ENCODE measurements at places on chromosomes 13 and 19.
A peak's percentile ranks its signal among the peaks of the same experiment; 100 is the strongest.

DNA sequence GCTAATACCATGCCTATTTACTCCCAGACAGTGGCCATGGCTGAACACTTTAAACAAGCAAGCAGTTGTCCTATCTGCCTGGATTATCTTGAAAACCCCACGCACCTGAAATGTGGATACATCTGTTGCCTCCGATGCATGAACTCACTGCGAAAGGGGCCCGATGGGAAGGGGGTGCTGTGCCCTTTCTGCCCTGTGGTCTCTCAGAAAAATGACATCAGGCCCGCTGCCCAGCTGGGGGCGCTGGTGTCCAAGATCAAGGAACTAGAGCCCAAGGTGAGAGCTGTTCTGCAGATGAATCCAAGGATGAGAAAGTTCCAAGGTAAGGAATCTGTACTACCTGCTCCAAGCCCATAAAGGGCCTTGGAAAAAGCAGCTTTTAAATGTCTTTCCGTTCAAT is 8.6 kb downstream of the RFPL4AL1 start:
- DNase-seq = no peak

- DNase-seq = peak; percentile 57
Measured at GRCh38 chr19:3184847-3185460, 776 bp upstream of the NCLN start.

GRCh38 chr13:81916461-81916860 is 1575.5 kb upstream of the SPRY2 start:
- DNase-seq = no peak

DNA sequence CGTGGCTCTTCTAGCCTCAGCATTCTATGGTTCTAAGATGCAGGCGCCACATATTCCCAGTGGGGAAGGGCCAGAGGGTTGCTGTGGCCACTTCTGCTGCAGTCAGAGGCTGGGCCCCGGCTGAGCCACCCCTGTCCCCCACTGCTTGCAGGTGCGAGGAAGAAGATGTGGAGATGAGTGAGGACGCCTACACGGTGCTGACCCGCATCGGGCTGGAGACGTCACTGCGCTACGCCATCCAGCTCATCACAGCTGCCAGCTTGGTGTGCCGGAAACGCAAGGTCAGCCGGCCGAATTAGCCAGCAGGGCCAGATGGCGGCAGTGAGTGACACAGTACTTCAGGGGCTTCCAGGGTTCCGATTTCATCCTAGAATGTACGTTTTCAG is 2.0 kb downstream of the LHB start:
- no peak for DNase-seq

- no peak for DNase-seq
Measured at GRCh38 chr19:50551715-50552187, 16.5 kb downstream of the LRRC4B start.

GRCh38 chr19:8261347-8261746 is 46.8 kb downstream of the CD320 start:
- no peak for DNase-seq

DNA sequence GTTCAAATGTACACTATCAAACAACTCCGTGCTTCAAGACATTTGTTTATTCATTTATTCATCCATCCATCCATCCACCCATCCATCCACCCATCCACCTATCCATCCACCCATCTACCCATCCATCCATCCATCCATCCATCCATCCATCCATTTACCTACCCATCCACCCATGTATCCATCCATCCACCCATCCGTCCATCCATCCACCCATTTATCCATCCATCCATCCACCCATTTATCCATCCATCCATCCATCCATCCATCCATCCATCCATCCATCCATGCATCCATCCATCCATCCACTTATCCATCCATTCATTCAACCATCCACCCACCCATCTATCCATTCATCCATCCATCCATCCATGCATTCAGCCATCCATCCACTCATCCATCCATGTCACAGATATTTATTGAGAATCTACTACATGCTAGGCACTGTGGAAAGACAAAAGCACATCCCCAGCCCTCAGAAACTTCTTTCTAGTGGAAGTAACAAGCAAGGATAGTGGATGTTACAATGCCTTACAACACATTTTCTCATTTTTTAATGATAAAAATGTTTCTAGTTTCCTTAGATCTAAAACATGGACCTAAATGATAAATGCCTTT is 237.6 kb downstream of the ZNF536 start:
- no peak for DNase-seq

DNA sequence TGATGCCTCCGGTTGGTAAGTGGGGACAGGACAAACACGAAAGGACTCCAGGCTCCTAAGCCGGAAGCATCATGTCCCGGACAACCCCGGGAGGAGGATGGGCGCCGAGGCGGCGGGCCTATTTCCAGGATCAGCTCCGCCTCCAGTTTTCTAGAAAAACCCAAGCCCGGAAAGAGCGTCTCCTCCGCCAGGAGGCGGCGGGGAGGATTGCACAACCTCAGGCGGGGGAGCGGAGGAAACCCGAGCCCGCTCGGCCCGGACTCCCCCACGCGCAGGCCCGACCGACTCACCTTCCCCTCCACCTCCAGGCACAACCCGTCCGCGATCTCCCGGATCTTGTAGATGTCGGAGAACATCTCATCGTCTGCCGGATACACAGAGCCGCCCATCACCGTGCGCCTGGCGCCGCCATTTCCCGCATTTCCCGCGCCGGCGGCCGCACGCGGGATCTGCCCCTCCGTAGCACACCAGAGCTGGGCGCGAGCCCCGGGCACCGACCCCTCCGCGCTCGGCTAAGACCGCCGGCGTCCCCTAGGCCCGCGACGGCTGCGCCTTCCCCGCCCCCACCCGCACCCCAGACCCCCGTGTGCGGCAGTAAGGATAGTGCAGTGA is 455 bp downstream of the TPT1 start:
- peak; percentile 67 for DNase-seq

GRCh38 chr13:55214841-55215345 is 1925.8 kb upstream of the PRR20A start:
- DNase-seq = no peak

GRCh38 chr13:25135896-25136295 is 36.2 kb downstream of the AMER2 start:
- no peak for DNase-seq

GRCh38 chr13:111186305-111186935 is 71.3 kb downstream of the ARHGEF7 start:
- no peak for DNase-seq

DNA sequence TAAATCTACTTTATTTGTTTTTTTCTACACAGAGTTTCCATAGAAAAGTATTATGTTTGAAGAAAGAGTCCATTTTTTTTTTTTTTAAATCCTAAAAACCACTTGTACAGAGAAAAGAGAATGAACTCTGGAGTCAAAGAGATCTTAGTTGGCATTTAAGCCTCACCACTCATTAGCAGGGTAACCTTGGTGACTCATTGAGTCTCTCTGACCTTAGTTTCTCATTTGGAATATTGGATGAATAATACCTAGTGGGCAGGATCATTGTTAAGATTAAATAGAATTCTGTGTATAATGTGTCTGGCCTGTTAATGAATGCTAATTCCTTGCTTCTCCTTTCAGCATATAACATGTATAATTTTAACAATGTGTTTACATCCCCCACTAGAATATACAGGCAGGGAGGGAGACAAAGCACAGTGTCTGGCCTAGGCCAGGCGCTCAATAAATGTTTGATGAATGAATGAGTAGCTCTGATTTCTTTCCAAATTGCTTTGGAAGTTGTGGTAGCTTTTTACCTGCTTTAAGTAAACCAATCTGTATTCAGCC is 48.7 kb upstream of the MYCBP2 start:
- DNase-seq = no peak

DNA sequence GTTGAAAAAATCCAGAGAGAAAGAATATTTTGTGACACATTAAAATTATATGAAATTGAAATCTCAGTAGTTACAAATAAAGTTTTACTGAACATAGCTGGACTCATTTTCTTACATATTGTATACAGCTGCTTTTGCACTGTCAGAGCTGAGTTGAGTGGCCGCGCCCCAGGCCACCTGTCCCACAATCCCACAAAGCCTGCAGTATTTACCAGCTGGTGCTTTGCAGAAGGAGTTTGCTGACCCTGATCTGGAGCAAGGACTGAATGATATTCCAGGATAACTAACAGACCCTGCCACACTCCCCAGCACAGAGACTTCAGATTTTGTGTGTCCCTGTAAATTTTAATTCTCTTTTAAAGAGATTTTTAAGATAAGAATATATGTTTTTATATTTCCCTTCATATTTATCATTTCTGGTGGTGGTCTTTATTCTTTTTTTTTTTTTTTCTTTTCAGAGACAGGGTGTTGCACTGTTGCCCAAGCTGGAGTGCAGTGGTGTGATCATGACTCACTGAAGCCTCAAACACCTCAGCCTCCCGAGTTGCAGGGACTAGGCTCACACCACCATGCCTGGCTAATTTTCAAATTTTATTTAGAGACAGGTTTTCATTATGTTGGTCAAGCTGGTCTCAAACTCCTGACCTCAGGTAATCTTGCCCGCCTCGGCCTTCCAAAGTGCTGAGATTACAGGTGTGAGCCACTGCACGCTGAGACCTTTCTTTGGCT is 48.5 kb downstream of the TDRD12 start:
- no peak for DNase-seq

DNA sequence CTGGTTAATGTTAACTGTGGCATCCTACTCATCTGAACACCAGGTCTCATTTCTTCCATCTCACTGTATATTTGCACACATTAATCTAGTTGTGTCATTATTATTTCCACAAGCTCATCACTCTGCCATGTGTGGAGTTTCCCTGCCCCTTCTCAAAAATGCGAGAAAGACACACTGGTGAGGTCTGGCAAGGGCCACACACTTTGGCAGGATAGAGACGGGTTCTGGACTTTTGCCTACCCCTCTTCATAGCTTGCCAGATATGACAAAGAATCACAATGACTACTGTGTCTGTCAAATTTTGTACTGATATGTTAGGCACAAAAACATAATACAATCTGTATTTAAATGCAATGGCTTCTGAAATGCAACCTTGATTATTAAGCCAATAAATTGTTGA is 12.9 kb downstream of the GPR12 start:
- no peak for DNase-seq

- DNase-seq = no peak
Measured at GRCh38 chr19:10137751-10138682, 18.3 kb upstream of the EIF3G start.

DNA sequence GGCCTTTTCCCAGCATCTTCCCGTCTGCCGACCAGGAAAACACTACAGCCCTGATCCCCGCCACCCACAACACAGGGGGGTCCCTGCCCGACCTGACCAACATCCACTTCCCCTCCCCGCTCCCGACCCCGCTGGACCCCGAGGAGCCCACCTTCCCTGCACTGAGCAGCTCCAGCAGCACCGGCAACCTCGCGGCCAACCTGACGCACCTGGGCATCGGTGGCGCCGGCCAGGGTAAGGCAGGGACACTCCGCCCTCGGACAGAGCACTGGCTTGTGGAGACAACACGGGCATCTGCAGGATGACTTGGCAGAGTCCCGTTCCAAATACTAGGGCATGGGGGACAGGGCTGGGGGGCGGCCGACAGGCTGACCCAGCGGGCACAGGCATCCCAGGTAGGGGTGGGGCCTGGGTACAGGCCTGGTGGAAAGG is 31.1 kb downstream of the COMP start:
- DNase-seq = no peak

GRCh38 chr13:49450105-49450819 is 6.2 kb downstream of the SETDB2 start:
- DNase-seq = no peak

DNA sequence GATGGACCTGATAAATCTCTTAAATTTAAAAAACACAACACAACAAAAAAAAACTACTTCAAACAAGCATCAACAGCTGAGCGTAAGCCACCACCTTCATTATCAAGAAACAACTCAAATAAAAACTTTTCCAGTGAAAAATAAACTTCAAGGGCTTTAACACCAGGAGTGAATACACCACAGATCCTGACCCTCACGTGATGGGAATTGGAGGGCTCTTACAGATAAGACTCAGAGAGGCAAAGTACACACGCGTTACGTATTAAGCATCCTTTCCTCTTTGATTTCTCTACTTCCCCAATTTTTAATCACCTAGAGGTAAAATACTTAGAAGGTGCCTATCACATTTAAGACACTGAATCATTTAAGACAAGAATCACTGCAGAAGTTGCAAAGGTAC is 573 bp upstream of the STARD13 start:
- no peak for DNase-seq

DNA sequence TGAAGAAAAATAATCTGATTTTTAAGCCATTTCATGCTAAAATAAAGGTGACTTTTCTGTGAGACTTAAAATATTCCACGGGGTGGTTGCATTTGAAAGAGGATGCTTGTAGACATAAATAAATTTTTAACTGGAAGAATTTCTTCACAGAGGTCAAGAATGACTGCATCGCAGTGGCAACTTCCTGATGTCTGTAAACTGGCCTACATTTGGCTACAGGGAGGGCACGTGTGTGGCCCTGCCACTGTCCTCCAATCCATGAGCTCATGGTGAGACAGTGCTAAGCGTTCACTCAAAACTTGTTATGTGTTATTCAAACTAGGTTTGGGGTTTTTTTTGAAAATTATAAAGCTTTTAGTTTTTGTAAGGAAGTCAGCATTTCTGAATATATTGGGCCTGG is 1089.3 kb downstream of the EFNB2 start:
- no peak for DNase-seq

- no peak for DNase-seq
Measured at GRCh38 chr19:18610556-18611326, 1.9 kb upstream of the TMEM59L start.

DNA sequence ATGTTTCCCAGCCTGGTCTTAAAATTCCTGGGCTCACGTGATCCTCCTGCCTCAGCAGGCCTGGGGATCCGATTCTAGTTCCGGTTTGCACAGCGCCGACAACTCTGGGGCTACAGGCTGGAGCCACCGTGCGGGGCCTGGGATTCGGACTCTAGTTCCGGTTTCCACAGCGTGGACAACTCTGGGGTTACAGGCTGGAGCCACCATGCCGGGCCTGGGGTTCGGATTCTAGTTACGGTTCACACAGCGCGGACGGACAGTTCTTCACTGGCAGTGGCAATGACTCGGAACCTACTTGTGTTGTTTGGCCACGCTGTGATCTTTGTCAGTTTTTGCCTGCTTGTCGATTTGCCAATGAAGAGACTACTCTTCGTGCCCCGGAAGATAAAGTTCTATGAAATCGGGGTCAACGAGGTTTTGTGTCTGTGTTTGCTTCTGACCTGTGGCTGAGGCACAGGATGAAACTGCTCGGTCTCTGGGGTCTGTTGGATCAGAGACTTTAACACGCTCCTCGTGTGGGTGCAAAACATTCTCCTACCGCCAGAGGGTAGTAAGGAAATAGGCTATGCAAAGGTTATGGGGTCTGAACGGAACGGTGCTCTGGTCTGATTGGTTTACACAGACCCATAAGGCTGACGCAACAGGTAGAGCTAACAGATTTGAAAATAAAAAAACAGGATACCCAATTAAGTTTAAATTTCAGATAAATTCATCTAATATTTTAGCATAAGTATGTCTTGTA is 12.1 kb upstream of the ZSCAN1 start:
- no peak for DNase-seq

- DNase-seq = no peak
Measured at GRCh38 chr19:38400361-38400760, 2.5 kb upstream of the FAM98C start.

GRCh38 chr13:22076658-22077057 is 405.8 kb downstream of the FGF9 start:
- no peak for DNase-seq
